ENCODE measurements at places on chromosomes 5 and 9.
A peak's percentile ranks its signal among the peaks of the same experiment; 100 is the strongest.

DNA sequence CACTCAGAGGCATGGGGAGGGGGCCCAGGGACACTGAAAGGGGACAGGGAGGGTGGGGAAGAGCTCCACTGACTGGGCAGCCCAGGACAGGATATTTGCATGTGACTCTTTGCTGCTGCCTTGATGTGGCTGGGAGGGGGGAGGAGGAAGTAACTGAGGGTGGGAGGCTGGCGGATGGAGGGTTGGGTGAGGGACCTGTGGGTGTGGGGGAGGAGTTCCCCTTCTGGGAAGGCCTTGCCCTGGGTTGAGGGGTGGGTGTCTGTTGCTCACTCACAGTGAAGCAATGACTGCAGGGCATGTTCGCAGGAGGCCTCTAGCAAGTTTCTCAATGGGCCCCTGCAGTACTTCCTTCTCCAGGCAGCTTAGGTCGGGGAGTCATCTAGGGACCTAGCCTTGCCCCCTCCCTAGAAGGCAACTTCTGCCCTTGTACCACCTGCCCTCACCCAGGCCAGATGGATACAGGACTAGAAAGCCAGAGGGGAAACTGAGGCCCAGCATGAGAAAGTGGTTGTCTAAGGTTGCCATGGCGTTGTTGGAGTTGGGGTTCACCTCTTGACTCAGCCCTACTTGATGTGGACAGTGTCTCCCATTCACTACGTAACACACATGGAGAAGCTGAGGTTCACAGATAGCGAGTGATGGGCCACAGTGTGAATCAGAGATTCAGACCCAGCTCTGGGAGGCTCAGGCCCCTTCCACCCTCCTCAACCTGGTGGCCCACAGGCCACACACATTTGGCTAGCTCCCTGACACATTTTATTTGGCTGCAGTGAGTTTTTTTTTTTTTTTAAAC is 3.0 kb downstream of the GRK6 start:
- DNase-seq, result peak; percentile 98

DNA sequence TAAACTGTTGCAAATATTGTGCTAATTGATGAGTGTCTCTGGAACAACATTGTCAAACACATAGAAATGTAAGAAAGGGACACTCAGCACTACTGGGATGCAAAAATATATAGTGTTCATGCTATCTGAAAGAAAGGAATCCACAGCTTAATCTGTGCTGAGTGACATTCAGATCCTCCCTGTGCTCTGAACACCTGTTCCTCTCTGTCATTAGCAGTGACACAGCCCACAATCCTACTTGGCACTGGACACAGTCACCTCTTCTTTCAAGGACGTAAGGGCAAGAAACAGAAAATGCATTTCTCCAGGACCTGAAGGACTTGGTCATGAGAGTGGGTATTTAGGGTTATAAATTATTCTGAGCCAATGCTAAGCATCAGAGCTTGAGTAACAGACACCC is 121.4 kb upstream of the SV2C start:
- DNase-seq, result no peak

- DNase-seq, result no peak
Measured at GRCh38 chr5:83744821-83745220, 24.2 kb upstream of the HAPLN1 start.

DNA sequence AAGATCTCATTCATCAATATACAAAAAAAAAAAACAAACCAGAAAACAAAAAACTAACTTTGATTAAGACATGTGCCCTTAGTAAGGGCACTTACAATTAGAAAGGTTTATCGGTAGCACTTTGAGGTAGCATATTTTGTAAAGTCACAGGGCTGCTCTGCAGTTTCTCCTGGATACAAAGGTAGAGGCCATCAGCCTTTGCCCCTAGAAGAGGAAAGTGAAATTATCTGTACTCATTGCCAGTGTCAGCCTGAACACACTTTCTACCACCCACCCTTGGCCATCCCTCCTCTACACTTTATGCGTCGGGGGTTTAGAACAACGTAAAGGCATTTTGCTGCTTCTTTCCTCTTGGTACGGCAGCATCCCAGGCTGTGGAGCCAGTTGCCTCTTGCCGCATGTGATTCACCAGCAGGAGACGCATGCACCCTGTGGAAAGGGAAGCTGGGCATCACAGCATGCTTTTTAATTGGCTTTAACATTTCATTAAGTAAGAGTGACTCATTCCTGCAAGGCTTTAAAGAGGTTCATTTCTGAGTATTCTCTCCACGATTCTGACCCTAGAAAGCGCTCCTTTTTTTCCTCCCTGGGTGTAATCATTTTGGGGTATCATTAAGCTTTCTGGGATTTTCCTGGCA is 84.6 kb downstream of the CEMIP2 start:
- DNase-seq, result peak; percentile 79

GRCh38 chr5:138611678-138612218 is 36.5 kb upstream of the HSPA9 start:
- DNase-seq, result peak; percentile 84

DNA sequence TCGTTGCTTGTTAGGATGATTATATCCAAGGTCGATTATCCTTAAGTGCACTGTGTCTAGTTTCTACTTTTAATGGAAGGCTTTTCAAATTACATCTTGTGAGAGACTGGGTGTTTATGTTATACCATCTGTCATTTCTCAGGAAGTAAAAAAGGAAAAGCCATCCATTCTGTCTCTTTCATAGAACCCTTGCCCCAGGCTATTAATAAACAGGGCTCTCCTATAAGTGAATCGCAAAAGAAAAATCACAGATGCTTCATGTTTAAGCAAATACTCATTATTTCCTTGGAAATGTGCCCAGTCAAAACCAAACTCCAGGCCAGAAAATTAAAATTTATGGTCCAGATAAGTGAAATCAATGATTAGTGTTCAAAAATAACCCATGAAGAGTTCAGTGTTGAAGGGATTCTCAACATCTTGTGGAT is 58.1 kb downstream of the STARD4 start:
- no peak for DNase-seq

DNA sequence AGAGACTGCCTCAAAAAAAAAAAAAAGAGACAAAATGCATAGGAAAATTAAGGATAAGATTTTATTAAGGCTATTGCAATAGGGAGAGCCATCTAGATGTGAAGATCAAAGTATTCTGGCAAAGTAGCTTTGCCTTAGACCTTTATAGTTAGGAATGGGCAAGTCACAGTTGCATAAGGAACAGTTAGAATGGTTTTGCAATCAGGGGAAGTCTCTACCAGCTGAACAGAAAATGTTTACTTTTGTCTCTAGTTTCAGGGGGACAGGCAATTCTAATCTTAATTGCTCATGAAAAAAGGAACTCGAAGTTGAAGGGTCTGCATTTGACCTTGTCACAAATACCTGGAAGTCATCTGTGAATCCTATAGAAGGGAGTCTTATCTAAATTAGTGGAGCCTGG is 13.1 kb upstream of the ATP6V1G1 start:
- peak; percentile 68 for DNase-seq

GRCh38 chr9:78383130-78383529 is 86.2 kb downstream of the PSAT1 start:
- DNase-seq, result peak; percentile 1

- no peak for DNase-seq
Measured at GRCh38 chr5:15993334-15993733, 186.3 kb downstream of the MARCHF11 start.

DNA sequence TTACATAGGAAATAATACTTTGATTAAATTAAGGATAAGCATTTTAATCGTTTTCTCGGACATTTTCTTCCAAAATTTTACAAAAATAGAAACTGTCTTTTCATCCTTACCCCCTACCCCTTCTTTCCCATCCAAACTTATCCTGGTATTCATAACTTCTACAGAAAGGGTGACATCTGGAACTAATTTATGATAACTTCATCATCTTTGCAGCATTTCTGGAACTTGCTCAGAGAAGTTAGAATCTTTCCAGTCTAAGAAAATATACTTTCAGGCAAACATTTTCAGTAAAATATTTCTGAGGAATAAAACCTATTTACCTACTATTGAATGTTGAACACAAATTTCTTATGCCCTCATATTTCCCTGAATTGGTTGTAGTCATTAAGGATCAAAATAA is 309.0 kb downstream of the MAN2A1 start:
- no peak for DNase-seq

- no peak for DNase-seq
Measured at GRCh38 chr5:6941631-6942030, 228.4 kb downstream of the TENT4A start.

- no peak for DNase-seq
Measured at GRCh38 chr5:65946198-65946745, 19.9 kb downstream of the ERBIN start.

DNA sequence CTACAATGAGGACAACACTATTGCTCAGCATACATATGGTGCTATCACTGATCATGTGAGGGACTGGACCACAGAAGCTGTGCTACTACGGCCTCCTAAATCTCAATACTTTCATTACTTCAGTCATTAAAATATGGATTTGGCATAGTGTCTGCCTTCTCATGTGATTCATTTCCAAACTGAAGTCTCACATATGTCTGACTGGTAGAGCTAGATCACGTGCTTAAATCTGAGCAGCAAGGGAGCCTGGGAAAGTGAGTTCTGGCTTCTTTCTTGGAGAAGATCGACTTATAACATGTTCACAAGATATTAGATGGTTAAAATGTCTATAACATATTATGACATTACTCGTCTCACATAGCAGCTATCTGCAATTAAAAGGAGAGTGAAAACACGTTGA is 8.3 kb downstream of the KIF4B start:
- DNase-seq, result no peak
